Stimulated activated CD8-positive, alpha-beta memory T cell treated with anti-CD3 and anti-CD28 coated beads, Interleukin-4, amount 100 ng/mL, for 1 hour (primary cell): ENCODE measurements at places on chromosomes 5 and 9.

DNA sequence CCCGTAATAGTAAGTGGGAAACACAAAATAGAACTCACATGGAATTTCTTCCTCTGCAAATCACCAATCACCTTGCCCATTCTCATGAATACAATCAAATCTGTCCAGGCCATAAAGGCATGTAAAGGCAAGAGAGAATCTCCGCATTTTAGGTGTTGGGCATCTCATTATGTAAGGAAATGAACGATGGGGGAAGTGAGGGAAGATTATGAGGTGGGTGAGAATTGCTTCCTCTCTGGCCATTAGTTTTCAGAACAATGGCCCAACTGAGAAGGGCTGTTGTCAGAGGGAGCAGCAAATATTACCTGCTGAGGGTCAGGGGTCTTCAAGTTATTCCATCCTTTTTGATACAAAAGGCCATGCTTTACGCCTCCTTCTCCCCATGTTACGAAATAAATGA lies 455.1 kb downstream of the ARHGEF28 start:
- DNase-seq: no peak

DNA sequence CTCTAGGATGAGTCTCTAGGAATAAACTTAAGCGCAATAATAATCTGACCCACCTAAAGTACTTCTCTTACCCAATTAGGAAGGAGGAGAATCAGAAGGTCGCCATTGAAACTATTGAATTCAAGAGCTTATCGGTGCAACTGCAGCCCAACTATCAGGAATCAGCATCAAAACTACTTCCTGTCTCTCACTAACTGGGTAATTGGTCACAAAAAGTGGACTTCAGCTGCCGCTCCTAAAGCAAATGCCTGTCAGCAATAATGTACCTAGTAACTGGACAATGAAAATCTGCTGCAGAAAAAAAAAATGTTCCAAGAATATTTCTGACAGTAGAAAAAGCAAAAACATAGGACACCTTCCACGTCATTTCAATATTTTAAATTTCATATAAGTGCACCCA lies 3.3 kb downstream of the OR1L8 start:
- DNase-seq: no peak

- no peak for DNase-seq
These were observed 167.7 kb downstream of the MPDZ start for GRCh38 chr9:13111778-13112177.

DNA sequence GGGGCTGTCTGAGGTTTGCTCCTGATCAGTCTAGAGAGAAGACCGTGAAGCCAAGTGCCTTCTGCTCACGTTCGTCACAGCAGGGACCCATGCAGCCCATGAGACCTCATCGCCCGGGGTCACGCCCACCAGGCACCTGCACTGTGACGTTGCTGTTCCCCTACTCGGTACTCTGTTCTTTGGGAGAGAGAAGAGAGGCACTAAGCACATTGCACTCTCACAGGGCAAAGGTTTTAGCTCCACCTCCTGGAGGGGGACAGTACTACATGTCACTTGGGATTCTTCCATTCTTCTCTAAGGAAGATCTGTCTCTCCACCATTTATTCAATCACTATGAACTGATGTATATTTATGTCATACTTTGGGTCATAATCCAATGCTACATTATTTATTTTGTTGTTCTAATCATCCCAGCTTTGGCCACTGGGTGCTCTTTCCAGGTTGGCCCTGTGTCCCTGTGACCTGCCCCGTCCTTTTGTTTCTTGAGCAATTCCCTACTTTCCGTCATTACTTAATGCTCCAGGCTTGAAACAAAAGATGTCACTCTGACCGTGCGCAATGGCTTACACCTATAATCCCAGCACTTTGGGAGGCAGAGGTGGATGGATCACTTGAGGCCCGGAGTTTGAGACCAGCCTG lies 31.4 kb upstream of the BRD3 start:
- peak; percentile 8 for DNase-seq

- no peak for DNase-seq
These were observed 634.0 kb downstream of the IRX1 start for GRCh38 chr5:4229414-4230292.

- no peak for DNase-seq
These were observed 11.4 kb upstream of the NDST1 start for GRCh38 chr5:150496534-150496933.

DNA sequence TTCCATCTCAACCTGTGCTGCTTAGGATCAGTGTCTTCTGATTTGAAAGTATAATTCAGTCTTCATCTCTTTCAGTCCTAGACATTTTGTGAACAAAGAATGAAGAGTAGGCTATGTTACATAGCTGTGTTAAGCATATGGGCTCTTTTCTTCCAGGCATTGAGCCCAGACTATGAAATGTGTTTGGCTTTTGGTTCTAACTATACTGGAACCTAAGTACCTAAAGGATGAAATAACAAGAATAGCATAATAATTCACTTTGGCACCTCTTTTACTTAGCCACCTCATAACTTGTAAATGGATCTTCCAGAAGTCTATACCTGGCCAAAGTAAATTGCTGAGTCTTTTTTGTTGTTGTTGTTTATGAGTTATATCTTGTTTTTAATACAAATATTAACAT lies 71.4 kb downstream of the SLF1 start:
- no peak for DNase-seq

DNA sequence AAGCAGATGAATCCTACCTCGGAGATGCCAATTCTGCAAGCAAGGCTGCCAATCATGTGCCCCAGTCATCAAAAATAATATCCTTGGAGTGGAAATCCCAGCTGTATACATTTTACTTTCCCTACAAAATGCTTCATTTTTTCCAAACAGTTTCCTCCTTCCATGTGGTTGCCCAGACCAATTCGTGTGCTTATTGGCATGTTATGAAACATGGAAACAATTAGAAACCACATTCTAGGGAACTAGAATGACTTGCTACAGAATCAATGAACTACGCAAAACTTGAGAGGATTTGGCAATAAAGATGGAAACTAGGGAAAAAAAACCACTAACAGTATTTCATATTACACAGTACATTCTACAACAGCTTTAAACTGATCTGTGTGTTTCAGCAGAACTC lies 584.5 kb upstream of the DMAC1 start:
- DNase-seq: no peak

- DNase-seq: no peak
These were observed 171.8 kb downstream of the MED10 start for GRCh38 chr5:6206501-6206900.

GRCh38 chr9:128371630-128372117 lies 500 bp downstream of the URM1 start:
- DNase-seq: no peak

- DNase-seq: no peak
These were observed 79.9 kb upstream of the CPEB4 start for GRCh38 chr5:173808079-173808808.
